DMS79 treated with DMSO at 0.1 percent for 48 hours (cell line): ENCODE measurements at places on chromosomes 3 and 15.

DNA sequence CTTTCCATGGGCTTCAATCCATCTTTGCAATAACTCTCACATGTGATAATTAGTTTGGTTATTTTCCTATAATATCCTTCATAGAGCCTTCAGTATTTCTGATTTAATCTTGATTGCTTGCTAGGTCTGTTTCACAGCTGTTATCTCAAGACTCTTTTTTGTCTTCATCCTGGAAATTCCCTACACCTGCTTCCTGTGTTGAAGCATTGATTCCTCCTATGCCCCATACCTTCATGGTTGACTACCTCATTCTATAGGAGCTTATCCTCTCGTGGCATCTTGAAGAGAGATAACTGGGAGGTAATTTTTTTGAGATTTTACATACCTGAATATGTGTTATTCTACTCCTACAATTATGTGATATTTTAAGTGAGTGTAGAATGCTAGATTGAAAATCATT is 26.7 kb downstream of the PIK3CA start:
- no peak for DNase-seq

GRCh38 chr3:7545334-7545733 is 684.4 kb downstream of the GRM7 start:
- DNase-seq: no peak

DNA sequence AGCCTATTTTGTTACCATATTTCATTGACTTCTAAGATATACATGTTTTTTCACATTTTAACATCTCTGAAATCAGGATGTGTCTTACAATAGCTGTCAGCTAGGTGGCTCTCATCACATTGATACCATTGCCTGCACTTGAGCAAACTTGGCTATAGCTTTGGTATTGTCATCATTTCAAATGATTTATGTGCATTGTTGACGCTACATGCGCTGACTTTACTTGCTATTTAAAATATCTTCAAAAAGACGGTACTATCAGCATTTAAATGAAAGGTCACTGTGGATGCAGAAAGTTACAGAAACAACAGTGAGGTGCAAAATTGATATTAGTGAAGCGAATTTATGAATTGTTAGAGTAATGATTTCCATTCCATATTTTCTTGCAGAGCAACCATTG is 54.0 kb upstream of the ABHD2 start:
- DNase-seq: no peak

GRCh38 chr3:153026026-153026425 is 136.0 kb upstream of the RAP2B start:
- DNase-seq: no peak

- no peak for DNase-seq
Observed at GRCh38 chr3:168417016-168417415, 321.3 kb upstream of the GOLIM4 start.

GRCh38 chr15:59644756-59645155 is 12.6 kb downstream of the GTF2A2 start:
- DNase-seq: no peak

DNA sequence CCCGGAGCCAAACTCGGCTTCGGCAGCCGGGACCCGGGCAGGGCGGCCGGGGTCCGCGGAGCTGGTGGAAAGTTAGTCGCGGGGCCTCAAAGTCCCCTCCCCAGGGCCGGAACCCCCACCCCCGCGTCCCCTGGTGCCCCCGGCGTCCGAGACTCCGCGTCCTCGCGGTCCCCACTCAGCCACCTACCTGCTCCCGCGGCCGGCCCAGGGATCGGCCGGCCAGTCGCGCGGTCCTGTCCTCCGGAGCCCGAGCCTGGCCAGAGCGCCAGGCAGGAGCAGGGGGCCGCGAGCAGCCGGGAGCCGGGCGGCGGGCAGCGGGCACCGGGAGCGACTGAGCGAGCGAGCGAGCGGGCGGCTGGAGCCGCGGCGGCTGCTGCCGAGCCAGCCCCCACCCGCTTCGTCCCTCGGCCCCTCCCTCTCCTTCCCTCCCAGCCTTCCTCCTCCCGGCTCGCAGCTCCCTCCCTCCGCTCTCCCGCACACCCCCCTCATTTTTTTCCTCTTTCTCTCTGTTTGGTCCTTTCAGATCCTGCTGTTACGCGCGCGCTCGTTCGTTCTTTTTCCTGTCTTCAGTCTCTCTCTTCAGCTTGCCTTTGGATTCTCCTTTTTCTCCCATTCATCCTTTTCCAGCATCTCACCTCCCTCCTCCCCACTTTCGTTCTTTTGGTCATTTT is at the start of gene MEGF11:
Gene MEGF11 (minus strand): TSS at position 333 of the 671 bp plus-strand sequence. CDS start 125,347 bp downstream, outside the sequence.
- DNase-seq: peak; percentile 8

DNA sequence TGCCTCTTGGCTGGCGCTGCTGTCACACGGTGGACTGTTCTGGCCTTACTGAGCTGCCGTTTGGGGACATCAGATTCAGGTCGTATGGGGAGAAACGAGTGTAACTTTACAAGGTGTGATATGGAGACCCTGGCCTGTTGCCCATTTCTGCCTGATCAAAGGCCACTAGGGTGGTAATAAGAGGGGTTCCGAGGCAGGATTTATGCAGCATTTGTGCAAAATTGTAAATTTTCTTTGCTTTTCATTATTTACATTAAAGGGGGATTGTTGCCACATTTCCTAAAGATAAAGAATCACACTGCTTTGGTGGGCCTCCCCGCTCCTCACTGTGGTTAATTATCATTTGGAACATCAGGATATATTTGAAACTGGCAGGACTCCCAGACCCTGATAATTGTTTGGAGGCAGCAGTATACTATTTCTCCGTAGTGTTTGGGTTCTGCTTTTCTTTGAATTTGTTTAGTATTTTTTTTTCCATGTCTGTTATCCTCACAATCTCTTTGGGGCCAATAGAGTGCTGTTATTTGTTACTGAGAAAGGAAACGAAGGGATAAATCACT is 891 bp downstream of the NXPE3 start:
- peak; percentile 29 for DNase-seq

GRCh38 chr3:51163051-51163450 is 222.0 kb upstream of the MANF start:
- DNase-seq: no peak

GRCh38 chr15:78987556-78988360 is 42.9 kb upstream of the CTSH start:
- no peak for DNase-seq

- DNase-seq: peak; percentile 52
Observed at GRCh38 chr15:65338366-65338765, 33.9 kb downstream of the RNU5B-1 start.

GRCh38 chr3:53821631-53822121 is 24.5 kb downstream of the CHDH start:
- DNase-seq: peak; percentile 28

GRCh38 chr3:196288141-196288460 is 575 bp upstream of the PCYT1A start:
- DNase-seq: peak; percentile 64

DNA sequence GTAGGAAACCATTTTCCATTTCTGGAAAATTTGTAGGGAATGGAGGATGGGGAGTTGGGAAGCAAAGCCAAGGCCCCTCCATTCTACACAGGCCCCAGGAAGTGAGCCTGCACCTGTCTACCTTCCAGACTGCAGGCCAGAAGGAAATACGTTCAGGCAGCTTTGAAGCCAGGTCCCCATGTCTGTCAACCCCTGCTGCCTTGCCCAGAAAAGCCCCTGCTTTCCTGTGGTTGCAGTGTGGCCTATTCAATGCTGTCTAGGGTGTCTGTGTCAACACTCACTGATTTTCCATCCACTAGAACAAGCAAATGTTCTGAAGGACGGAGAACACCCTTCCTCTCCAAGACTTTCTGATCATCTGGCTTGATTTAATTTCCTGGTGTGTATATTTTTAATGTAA is 281.9 kb downstream of the TLE3 start:
- no peak for DNase-seq

DNA sequence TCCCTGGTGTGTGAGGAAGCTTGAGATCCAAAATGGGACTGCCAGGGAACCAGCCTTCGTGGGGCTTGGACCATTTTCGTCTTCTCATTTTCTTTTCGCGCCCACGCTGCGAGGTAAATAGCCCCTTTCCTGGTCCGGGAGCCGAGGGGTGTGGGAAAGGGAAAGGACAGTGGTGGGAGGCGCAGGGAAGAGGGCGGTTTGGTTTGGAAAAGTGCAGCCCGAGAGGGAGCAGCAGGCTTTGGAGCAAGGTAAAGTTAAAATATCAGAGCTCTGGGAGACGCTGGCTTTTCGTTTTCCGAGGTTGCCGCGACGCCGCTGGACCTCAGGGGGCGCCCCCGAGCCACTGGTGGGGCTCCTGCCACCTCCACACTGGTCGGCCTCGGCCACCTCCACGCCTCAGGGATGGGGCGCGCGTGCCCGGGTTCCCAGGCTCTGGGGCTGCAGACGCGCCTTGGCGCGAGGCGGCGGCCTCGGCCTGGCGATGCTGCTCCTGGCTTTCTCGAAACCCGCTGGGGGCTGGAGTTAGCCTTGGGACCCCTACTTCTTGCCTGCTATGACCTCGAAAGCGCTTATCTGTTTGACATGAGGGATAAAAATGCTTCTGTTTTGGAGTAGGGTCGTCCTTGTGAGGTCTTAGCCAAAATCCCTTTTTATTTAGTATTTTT is 3.2 kb downstream of the PTPRG start:
- DNase-seq: no peak

GRCh38 chr3:2735392-2735894 is 374.7 kb downstream of the IL5RA start:
- DNase-seq: peak; percentile 57

- DNase-seq: no peak
Observed at GRCh38 chr3:10249833-10250232, 1.6 kb downstream of the TATDN2 start.

- DNase-seq: no peak
Observed at GRCh38 chr3:105722943-105723556, 145.8 kb downstream of the CBLB start.

DNA sequence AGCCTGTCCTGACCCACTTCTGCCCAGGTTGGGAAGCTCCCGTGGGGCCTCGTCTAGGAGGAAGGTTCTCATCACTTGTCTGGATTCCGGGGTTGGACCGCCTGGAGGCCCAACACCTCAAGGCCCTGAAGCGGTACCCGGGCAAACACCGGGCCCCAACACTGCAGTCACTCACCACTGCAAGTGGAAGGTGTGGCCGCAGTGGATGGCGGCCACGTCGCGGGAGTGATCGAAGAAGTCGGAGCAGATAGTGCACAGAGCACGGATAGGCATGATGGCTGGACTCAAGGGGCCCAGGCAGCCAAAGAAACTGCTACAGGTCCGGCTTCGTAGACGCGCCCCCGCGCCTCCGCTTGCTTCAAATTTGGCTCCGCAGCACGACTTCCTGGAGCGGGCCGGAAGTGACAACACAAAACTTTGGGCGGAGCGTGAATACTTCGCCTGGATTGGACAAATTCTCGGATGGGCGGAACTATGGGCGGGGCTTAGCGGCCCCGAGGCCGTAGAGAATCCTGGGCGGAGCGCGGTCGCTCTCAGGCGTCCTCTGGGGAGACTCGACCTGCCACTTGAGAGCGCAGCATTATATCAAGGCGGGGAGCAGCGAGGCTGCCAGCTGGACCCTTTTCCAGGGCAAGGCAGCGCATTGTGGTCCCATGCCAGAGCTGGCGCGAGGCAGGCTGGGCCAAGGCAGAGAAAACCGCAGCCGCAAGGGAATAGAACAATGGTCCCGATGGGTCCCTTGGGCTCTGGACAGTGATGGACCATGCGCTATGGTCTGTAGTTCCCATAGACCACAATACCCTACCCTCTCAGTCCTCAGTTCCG is at the start of gene TRAIP:
Gene TRAIP (minus strand): TSS at position 384 of the 825 bp plus-strand sequence. CDS start 111 bp downstream, at position 273.
- DNase-seq: peak; percentile 79

DNA sequence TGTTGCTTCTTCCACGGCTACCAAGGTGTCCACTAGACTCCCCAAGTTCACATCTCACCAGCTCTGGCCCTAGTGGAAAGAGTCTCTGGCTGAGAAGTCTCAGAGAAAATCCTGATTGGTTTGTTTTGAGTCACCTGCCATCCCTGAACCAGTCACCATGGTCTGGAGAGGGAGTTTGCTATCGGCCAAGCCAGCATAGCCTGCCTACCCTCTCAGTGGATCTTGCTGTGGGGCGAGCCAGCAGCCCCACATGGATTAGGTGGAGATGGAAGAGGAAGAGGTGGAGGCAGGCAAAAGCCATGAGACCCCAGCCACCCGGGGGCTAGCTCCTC is 48.1 kb upstream of the FLNB start:
- no peak for DNase-seq

DNA sequence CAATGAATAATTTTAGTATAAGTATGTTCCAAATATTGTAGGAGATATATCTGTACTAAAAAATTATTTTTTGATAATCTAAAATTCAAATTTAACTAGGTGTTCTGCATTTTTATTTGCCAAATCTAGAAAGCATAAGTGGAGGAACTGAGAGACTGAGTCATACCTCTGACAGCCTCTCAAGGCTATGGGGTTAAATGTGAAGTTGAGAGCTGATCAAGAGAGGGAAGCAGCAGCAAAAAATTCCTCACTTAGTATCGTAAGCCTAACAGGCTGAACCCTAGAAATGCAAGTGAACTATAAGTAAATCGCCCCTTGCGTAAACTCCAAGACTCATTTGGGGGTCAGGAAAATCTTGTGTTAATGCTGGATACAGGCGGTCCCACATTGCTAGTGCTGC is 12.8 kb upstream of the TOPAZ1 start:
- DNase-seq: no peak

DNA sequence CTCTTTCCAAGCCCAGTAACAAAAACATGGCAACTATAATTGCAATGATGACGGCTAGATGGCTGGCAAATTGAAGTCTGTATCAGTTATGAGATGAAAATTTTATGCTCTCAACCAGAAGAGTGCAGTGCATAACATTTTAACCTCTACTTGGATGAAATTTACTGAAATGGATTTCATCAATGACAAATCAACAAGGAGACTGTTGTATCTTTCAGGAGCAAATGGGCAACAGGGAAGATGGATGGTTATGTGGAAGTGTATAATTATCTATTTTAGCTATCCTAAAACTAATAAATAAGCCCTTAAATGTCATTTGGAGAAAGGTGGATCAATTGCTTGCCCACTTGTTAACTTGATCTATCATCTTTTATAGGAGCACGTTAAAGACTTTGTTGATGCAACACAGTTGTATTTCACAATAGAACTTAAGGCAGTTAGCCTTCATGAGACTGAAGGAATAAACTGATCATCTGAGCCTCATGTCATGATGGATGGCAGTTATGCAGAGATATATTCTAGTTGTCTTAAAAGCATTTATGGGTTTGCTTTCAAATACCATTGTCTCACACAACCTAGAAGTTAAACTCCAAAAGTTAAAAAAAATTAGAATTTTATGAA is 315.1 kb upstream of the TBC1D5 start:
- no peak for DNase-seq

DNA sequence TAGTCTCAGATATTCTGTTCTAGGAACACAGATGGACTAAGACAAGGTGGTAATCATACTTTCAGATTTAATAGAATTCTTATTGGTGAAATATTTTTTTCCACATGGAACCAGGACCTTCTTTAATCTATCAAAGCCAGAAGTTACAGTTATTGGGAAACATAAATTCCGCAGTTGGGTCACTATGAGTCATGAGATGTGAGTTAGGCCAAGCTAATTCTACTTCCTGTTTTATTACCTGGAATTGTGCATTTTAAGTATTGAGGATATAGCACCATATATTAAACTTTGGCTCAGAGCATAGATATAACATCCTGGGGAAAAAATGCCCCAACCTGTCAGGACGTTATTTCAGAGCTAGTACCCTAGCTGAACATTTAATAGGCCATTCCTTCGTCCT is 96.4 kb upstream of the P3H2 start:
- DNase-seq: no peak
